Myocyte (in vitro differentiated cells): ENCODE measurements at places on chromosomes 3 and 15. TPM values are rescaled to one million over a fixed set of nuclear protein-coding genes. Genes with fewer than 3 reads are reported as not detected.

Gene SLC22A13
- total RNA-seq = 0.16 and 0.40 TPM in 2 replicates

Gene SPINK8
- total RNA-seq = not detected in 2 replicates

Gene SOX14
- not detected in 2 replicates for total RNA-seq

Gene GOLGA8G
- total RNA-seq = not detected in 2 replicates

Gene SATB1
- total RNA-seq = 6.7 and 15.0 TPM in 2 replicates

Gene CADM2
- total RNA-seq = 1.8 and 2.1 TPM in 2 replicates

Gene SLC7A14
- total RNA-seq = 0.21 and 0.24 TPM in 2 replicates

Gene GOLGA8O
- total RNA-seq = 0.45 and 0.52 TPM in 2 replicates

Gene KLHL40
- total RNA-seq = 55.6 and 67.1 TPM in 2 replicates

Gene NOX5
- total RNA-seq = 1.1 and 1.3 TPM in 2 replicates

Gene CXCR6
- not detected in 2 replicates for total RNA-seq

Gene IL17RE
- total RNA-seq = 0.40 and 0.68 TPM in 2 replicates

Gene TRAT1
- not detected in 2 replicates for total RNA-seq

Gene FBLN2
- total RNA-seq = 0.91 and 2.4 TPM in 2 replicates

Gene CCNL1
- 94.2 and 111 TPM in 2 replicates for total RNA-seq

Gene CASR
- not detected in 2 replicates for total RNA-seq

Gene TGM4
- not detected in 2 replicates for total RNA-seq

Gene PRR23E
- total RNA-seq = not detected in 2 replicates

Gene DIPK2A
- total RNA-seq = 40.2 and 45.0 TPM in 2 replicates

Gene SLMAP
- 46.8 and 55.8 TPM in 2 replicates for total RNA-seq

Gene CHRNA7
- 0.16 TPM in 1 of 2 replicates, not detected in the other for total RNA-seq

Gene UBAP1L
- total RNA-seq = 0.88 and 1.6 TPM in 2 replicates

Gene CNTN6
- not detected in 2 replicates for total RNA-seq

Gene ANKRD63
- total RNA-seq = 0.42 TPM in 1 of 2 replicates, not detected in the other
